Right ventricle myocardium inferior (tissue), 1 donor: ENCODE measurements at places on chromosomes 1 and 21. TPM values are rescaled to one million over a fixed set of nuclear protein-coding genes. Genes with fewer than 3 reads are reported as not detected.

DNA sequence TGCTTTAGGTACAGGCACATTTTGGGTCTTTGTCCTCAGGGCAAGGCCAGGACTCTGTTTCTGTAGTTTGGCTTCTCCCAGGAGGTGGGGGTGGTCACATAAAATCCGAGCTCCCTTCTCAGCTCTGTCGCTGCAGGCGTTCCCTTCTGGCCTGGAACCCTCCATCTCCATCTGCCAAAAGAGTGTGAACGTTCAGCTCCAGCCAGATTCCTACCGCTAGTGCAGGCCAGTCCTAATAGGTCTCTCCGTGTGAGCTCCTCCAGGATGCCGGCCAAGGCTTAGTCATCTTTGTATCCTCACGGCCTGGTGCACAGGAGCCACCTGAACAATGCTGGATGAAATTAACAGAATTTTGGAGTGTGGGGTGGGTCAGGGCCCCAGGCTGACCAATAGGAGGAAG lies 19.9 kb upstream of the KCNA10 start:
- no peak for DNase-seq

GRCh38 chr1:71835442-71835813 lies 446.9 kb downstream of the NEGR1 start:
- DNase-seq: no peak

GRCh38 chr1:50659107-50659662 lies 235.9 kb upstream of the DMRTA2 start:
- no peak for DNase-seq

DNA sequence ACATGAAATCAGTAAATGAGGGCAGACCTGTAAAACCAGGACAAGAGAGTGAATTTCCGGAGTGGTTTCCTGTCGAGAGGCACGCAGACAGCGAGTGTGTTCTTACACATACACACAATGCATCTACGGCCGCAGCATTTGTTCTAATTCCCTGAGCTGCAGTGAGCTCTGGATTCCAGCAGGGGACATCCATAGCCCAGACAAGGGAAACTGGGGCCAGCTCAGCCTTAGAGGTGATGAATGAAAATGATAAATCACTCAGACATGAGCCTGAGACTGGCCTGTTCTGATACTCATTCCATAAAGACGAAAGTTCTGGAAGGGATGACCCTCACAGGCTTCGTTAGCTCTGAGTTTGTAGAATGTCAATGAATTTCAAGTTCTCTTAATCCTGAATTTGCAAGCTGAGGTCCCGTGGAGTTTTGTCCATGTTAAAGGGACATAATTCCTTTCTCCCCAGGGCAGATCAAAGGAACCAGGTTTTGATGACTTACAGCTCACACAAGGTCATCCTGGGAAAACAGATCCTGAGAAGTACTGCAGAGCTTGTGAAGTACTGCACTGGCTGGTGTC lies 207.9 kb upstream of the C1orf87 start:
- DNase-seq: no peak

DNA sequence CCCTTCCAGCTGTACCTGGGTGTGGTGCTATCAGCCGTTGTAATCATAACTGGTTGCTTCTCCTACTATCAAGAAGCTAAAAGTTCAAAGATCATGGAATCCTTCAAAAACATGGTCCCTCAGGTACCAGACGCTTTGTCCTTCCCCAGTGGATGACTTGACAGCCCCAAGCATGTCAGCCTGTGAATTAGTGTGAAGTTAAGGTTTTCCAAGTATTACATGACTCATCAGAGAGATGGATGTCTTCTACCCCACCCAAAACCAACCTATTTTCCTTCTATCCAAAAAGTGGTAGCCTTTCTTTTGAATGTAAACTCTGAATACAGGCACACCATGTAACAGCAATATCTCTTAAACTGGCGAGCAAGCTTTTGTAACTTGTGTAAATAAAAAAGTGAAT lies 15.1 kb downstream of the ATP1A1 start:
- no peak for DNase-seq

DNA sequence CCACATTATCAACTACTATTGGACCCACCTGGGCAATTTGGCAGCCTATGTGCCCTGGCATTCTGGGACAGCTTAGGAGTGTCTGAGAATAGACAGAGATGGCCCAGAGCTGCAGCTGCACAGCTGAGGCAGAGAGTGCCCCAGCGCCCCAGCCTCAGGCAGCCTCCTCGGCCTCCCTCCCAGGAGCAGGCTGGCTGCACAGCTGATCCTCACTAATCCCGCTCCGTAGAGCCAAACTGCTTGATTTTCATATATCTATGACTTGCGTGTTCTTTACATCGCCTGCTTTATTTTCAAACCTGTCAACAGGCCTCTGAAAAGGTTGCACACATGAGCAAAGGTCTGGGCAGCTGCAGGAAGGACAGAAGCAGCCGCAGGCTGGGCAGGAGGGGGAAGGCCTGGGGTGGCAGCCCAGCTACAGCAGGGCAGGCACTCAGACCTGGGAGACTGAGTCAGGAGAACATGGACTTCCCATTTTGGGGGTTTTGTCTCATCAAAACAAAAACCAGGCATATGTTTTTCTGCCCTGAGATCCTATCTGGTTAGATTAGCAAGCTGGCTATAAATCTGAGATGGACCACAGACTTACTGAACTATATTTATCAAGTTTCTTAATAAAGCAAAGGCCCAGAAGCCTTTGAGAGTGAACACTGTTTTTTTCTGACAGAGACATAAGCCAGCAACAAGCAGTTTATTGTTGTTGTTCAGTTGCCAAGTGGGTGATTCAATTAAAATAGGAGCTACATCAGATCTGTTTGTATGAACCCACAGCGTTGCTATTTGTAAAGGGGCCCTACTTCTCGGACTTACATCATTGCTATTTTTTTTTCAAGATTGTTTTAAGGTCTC lies 301.8 kb upstream of the DUSP10 start:
- no peak for DNase-seq

Gene S100A1
- 2,065 TPM for total RNA-seq

DNA sequence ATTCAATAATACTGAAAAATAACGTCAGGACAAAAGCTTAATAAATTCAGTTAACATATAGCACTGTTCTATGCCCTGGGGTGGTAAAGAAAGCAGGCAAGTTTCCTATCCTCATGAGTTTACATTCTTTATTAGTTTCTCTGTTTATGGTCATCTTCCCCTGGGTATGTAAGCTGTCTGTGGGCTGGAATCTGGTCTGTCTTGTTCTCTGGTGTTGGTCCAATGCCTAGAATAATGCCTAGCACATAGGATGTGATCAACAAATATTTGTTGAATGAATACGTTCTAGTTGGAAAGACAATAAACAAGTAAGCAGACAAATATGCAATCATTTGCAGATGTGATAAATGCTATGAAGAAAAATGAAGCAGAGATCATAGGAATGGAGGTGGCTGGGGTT lies 7.2 kb upstream of the IGSF3 start:
- DNase-seq: no peak

DNA sequence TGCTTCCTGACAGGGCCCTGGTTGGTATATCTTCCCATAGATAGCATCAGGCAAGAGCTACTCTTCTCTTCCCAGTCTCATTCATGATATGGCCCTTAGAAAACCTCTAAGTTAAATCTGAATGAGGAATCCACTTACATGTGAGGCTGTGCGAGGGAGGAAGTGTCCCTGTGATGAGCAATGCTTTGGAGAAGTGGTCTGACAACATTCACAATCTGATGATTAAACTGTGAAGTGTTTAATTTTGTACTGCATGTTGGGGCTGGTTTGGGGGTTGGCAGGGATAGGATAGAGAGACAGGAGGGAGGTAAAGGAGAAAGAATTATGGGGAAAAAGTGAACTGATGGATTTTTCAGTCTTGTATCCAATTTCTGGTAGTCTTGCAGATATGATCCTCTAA lies 421.2 kb upstream of the DAB1 start:
- DNase-seq: no peak

GRCh38 chr21:41948078-41948895 lies 5.5 kb downstream of the C2CD2 start:
- no peak for DNase-seq

Gene SIKE1
- total RNA-seq: 34.2 TPM

- no peak for DNase-seq
Observed at GRCh38 chr1:157239936-157240335, 101.7 kb upstream of the ETV3 start.

DNA sequence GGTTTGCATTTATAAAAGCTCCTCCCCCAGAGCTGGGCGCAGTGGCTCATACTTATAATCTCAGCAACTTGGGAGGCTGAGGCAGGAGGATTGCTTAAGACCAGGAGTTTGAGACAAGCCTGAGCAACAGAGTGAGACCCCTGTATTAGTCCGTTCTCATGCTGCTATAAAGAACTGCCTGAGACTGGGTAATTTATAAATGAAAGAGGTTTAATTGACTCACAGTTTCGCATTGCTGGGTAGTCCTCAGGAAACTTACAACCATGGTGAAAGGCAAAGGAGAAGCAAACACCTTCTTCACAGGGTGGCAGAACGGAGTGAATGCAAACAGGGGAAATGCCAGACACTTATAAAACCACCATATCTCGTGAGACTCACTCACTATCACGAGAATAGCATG lies 52.5 kb downstream of the ZNF684 start:
- DNase-seq: no peak

GRCh38 chr1:6596351-6596750 lies 6.3 kb downstream of the KLHL21 start:
- no peak for DNase-seq

Gene CDCA8
- total RNA-seq: 0.60 TPM

GRCh38 chr1:90977522-90977921 lies 44.3 kb downstream of the ZNF644 start:
- no peak for DNase-seq

GRCh38 chr1:235857756-235858155 lies 8.9 kb downstream of the LYST start:
- DNase-seq: no peak

Gene LYPD8
- total RNA-seq: not detected

Gene VTCN1
- total RNA-seq: not detected

DNA sequence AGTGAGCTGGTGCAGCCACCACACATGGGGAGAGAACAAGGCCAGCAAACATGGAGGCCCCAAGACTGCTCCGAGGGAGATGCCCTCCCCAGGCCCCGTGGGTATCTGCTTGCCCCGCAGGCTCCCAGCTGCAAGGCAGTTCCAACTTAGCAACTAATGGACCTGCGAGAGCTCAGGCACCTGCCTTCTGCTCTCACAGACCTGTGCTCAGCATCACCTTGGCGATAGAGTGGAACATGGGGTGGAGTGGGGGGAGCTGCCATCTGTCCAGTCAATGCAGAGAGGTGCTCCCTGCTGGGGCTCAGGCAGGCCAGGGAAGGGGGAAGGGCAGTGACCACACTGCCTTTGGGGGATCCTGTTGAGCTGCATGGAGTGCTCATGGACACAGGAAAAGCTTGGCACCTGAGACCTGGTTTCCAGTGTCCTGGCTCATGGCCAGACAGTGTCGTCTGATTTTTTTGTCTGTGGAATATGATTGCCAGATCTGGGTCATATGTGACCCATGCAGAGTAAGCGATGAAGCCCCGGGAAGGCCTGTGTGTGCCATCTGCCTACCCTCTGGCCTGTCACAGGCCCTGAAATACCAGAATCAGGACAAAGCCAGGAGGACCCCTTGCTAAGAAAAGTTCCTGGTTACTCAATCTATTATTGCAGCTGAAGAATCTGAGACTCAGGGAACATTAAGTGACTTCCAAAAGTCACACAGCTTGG lies 39.9 kb upstream of the TENT5C start:
- DNase-seq: no peak

GRCh38 chr1:87600854-87601253 lies 272.2 kb downstream of the LMO4 start:
- DNase-seq: no peak

- no peak for DNase-seq
Observed at GRCh38 chr1:36847186-36847585, 187.1 kb downstream of the GRIK3 start.

GRCh38 chr21:45506836-45507522 lies 35.3 kb downstream of the SLC19A1 start:
- DNase-seq: peak; percentile 37

DNA sequence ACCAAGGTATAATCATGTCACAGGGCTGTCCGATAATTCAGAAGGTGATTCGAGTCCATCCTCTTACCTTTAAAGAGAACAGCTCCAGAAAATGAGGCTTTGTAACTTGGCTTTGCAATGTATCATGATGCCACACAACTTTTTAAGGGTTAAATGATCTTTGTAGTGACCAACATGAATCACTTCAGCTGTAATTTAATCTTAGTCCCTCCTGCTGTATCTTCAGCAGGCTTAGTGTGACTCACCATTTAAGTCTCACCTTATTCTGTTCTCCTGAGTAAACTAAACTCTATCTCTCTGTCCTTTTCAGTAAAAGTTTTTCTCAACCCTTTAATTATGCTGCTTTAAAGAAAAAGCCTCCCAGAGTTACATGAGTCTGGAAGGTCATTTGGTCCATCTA lies 1.9 kb upstream of the HIVEP3 start:
- DNase-seq: no peak

- no peak for DNase-seq
Observed at GRCh38 chr1:6391951-6392808, 1.4 kb downstream of the ACOT7 start.

Gene PYCR2
- total RNA-seq: 58.6 TPM

DNA sequence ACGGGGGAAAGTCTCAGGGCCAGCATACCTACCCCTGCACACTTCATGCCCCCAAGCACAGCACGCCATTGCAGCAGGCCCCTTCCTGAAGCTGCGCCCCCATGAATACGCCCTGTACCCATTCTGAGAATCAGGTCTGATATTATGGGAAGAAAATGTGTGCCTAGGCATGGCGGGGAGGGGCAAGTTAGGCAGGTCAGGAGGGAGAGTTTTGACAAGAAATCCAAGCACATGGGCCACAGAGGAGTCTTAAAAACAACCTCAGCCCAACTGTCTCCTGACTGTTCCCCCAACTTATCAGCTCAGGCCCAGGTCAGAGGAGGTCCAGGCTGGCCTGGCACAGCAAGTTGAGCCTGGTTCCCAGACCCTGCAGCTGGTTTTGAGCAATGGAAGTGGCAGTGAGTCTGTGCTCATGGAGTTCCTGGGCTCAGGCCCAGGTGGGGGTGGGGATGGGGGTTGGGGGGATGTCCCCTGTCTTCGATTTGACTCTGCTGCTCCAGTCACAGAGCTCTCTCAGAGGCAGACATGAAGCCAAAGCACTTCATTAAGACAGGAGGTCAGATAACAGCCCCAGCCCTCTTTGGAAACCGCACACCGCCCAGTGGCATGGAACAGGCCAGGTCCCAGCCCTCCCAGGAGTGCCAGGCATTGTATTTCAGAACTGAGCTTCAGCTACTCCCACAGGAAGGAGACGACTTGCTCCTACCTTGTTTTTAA lies 20.6 kb upstream of the BCAR3 start:
- no peak for DNase-seq

GRCh38 chr1:12594966-12595756 lies 22.8 kb downstream of the DHRS3 start:
- peak; percentile 82 for DNase-seq

DNA sequence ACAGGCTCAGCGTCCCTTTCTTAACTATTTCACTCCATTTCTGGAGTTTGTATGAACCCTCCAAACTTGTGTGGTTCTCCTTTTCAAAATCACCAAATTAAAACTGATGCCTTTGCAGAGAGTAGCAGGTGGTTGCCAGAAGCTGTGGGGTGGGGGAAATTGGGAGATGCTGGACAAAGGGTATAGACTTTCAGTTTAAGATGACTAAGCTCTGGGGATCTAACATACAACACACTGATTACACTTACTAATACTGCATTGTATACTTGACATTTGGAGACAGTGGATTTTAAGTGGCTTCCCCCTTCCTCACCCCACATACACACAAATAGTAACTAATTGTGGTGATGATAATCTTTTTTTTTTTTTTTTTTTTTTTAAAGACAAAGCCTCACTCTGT lies 11.1 kb upstream of the SCYL3 start:
- DNase-seq: no peak

GRCh38 chr21:41511858-41512257 lies 3.9 kb upstream of the TMPRSS2 start:
- no peak for DNase-seq
